CD4-positive, alpha-beta memory T cell (primary cell): ENCODE measurements at places on chromosomes 4 and X. TPM values are rescaled to one million over a fixed set of nuclear protein-coding genes. Genes with fewer than 3 reads are reported as not detected.

CXCL11 gene
- polyA plus RNA-seq = not detected

SMIM10L2A gene
- polyA plus RNA-seq = 0.06 TPM

RNF150 gene
- polyA plus RNA-seq = not detected

PAGE2B gene
- polyA plus RNA-seq = not detected

FHIP1A gene
- not detected for polyA plus RNA-seq

AMOT gene
- polyA plus RNA-seq = 2.7 TPM

DCAF8L2 gene
- not detected for polyA plus RNA-seq

FAM149A gene
- polyA plus RNA-seq = not detected

GRCh38 chrX:38154340-38154739 lies 66.3 kb downstream of the SRPX start:
- no peak for DNase-seq

GRCh38 chr4:166308647-166309046 lies 435.6 kb downstream of the TLL1 start:
- no peak for DNase-seq

DNA sequence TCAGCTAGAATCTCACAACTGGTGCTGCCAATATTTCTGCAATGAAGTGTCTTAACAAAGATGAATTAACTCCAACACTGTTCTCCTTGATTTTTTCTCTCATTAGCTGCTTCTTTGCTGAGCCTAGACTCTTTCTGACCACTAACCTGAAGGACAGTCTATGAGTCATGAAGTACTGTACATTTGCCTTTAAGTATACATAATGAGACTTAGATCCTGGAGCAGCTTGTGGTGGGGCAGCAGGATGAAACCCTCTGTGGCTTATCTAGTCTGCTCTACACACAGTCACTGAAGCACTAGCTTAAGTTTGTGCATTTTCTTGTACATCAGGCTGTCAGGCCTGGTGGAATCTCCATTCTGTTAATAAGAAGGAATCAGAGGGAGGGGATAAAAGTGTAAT lies 307.4 kb upstream of the SMIM31 start:
- DNase-seq = no peak

- DNase-seq = no peak
Measured at GRCh38 chr4:90159193-90159592, 32.0 kb downstream of the CCSER1 start.

GRCh38 chr4:177937041-177937440 lies 494.8 kb upstream of the AGA start:
- DNase-seq = no peak

GRCh38 chr4:7280926-7281690 lies 88.8 kb downstream of the SORCS2 start:
- no peak for DNase-seq

GRCh38 chrX:70398899-70399298 lies 24.2 kb upstream of the GDPD2 start:
- DNase-seq = peak; percentile 50

GRCh38 chr4:25467843-25468242 lies 90.8 kb downstream of the ANAPC4 start:
- no peak for DNase-seq

DNA sequence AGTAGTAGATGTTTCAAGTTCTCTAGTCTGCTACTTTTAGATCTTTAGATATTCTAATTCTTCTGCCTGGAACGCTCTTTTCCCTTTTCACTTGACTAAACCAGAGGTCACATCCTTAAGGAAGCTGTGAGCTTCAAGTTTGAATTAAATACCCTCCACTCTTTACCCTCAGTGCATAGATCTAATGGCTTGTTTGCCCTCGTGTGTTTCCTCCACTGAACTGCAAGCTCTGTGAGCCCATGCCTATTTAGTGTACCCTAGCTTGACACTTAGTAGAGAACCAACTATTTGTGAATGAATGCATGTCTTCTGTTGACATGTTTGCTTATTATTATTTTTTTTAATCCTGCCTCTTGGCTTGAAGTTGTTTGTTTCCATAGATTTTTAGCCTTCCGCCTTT lies 138.3 kb downstream of the PDE5A start:
- DNase-seq = no peak

DNA sequence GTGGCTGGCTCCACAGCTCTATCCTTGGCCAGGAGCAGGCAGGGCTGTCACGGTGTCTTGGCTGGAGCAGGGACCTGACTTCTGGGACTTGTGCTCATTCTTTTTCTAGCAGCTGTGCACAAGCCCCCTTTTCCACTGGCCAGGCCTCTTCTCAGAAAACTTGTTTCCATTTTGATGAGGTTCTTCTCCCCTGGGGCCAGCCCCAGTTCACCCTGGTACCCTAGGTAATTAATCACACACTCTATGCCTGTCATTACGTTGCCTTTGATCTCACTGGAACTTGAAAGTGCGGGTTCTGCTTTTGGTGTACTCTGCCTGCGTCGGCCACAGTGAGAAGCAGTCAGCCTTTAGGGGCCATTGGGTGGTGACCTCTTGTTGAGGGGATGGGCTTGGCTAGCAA lies 26.6 kb downstream of the DRD5 start:
- DNase-seq = no peak

DNA sequence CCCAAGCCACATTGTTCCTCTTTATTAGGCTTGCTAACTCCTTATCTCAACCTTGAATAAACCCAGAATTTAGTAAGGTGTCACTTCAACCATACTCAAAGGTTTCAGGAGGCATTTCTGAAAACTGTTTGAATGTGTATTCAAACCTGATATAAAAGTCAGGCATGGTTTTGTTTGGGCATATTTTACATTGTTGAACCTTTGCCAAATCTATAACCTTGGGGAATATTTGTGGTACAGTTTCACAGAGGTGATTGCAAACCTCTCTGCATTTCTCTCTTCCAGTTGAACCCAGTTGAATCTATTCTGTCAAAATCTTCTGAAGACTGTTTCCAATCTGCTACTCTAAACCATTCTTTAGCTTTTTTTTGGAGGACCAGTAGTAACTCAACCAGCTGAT lies 409.0 kb downstream of the TECRL start:
- DNase-seq = no peak

GRCh38 chr4:138915756-138916155 lies 99.8 kb upstream of the NOCT start:
- no peak for DNase-seq

DNA sequence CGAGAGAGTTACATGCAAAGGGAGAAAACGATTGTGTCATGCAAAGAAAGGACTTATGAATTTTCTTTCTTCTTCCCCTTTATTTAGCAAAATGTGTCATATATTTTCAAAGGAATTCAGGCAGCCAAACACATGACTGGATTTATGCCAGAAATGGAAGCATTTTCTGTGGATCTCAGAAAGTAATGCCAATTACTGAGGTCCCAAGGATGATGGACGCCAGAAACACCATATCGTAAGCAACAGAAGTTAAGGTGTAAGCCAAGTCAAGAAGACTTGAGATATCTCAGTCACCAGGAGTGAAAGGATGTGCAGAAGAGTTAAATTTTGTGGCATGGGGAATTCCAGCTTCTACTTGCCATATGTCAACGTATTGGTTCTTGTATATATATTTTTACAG lies 255.1 kb downstream of the GBA3 start:
- DNase-seq = no peak

GRCh38 chr4:40963897-40964478 lies 214.2 kb downstream of the NSUN7 start:
- DNase-seq = no peak
